Right lung (tissue), 10 donors: ENCODE measurements at places on chromosomes 5 and 9.

GRCh38 chr5:96968074-96968473 lies 32.2 kb downstream of the LNPEP start:
- no peak for DNase-seq

GRCh38 chr5:158380661-158381060 lies 521.7 kb upstream of the CLINT1 start:
- no peak for DNase-seq

- DNase-seq, result no peak
Observed at GRCh38 chr9:14424983-14425382, 111.0 kb upstream of the NFIB start.

- no peak for DNase-seq
Observed at GRCh38 chr9:69446496-69446895, 121.5 kb downstream of the ENTREP1 start.

- no peak for DNase-seq
Observed at GRCh38 chr9:68932458-68932857, 81.5 kb downstream of the PRKACG start.

GRCh38 chr9:8474937-8475336 lies 675.4 kb upstream of the DMAC1 start:
- DNase-seq, result no peak

- DNase-seq, result no peak
Observed at GRCh38 chr9:106655966-106656365, 207.0 kb upstream of the ZNF462 start.

GRCh38 chr5:68000805-68001204 lies 214.8 kb upstream of the PIK3R1 start:
- DNase-seq, result no peak

GRCh38 chr5:159206368-159206767 lies 3.0 kb downstream of the RNF145 start:
- DNase-seq, result no peak

- no peak for DNase-seq
Observed at GRCh38 chr5:33306758-33307157, 134.0 kb upstream of the TARS1 start.

DNA sequence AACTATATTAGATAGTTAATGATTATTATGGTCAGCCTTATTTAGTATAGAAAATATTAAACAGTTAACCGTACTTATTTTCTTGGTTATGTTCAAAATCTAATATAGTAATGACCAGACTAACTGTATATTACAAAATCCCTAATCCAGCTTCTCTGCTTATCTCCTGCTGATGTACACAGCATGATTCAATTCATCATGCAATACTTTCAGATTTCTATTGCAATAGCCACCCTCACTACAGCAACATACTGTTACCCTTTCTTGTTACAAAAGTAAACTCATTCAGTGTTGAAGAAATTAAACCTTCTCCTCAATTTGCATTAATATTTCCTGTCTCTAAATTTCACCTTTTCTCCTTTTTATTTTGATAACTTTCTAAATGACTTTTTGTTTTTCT lies 1375.0 kb upstream of the NUDT12 start:
- no peak for DNase-seq

DNA sequence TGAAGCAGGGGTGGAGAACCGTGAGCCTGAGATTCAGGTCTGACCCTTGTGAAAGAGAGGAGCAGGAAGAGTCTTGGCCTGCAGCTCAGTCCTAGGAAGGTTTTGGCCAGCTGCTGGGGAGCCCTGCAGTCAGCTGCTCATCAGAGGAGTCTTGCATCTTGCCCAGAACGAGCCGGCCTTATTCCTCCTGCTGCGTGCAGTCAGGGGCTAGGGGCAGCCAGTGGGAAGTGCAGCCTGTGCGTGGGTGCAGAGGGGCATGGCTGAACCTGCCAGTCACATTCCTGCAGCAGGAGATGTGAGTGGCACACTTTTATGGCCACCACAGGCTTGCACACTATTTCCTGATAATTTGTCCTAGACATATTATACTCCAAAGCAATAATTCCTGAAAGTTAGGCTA lies 278.7 kb downstream of the NPR3 start:
- DNase-seq, result no peak

GRCh38 chr5:174229068-174229467 lies 183.6 kb downstream of the NSG2 start:
- no peak for DNase-seq

DNA sequence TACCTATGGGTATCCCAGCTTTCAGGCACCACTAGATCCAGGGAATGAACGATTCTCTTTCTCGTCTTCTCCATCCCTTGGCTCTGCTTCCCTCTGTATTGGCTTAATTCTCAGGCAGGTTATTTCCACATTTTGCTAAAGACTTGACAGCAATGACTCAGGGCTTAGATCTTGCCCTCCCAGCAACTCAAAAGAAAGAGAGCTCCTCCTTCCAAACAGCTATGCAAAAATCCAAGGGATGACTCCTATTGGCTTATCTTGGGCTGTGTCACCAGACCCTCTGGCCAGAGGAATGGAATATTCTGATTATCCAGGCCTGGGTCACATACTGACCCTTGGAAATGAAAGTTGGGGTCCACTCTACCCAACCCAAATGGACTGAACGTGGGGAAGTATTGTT lies 270.2 kb downstream of the NTRK2 start:
- no peak for DNase-seq

GRCh38 chr5:1034421-1034905 lies 25.9 kb downstream of the NKD2 start:
- no peak for DNase-seq

DNA sequence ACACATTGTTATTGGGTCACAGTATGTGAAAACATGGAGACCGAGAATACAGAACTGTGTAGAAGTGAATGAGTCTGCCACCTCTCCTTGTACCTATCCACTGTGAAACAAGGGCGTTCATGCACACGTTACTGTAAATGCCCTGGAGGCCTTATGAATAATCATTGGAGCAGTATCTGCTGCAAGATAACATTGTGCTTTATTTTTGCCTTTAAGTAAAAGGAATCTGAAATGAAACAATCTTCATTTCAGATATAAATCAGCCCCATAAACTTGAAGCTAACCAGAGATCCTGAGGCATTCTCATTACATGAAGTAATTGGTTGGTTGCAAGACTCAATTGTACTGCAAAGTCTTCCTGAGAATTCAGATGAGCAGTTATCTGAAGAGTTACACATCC lies 419.6 kb downstream of the KDM4C start:
- no peak for DNase-seq

DNA sequence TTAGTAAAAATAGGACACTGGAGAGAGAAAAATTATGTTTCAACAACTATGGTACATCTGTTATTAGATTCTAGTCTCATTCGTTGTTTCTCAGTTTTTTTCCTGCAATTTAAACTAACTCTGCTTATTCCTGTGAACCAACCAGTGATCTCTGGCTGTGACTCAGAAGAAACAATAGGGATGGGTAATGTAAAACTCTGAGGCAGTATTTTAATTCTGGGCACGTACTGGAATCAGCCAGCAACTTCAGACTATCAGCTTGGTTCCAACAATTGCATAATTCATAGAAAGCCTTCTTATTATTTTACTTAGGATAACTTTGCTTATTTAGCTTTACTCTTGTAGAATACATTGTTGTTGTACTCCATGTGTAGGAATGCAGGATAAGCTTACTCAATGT lies 28.8 kb downstream of the MLLT3 start:
- DNase-seq, result peak; percentile 26

DNA sequence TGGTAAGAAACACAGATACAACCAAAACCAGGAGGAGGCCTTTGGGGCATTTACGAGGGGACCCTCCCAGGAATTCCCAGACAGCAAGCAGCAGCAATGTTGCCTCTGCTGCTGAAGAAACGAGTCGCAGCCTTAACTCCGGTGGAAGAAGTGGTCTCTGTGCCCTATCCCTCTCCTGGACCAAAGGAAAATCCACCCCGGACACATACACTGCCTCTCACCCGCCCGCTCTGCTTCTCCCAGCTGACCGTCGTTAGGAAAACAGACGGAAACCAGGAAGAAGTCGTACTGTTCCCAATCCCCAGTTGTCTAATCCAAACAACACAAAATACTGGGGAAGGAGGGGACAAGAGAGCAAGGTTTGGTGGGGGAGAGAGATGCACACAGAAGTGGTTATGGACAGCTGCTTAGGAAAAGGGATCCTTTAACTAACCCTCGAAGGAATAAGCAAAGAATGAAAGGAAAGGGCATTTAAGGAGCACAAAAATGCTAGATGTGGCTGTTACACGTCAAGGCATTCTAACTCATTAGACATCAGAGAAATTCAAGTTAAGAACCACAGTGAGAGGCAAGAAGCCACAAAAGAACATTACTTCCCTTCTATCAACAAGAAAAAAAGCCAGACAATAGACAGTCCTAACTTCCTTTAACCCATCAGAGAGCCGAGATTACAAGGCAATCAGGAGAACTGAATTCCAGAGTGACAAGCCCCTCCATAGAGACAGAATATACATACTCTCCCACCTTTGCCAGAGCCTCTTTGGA lies 71.9 kb downstream of the ACTL7B start:
- DNase-seq, result no peak

GRCh38 chr5:168978015-168978414 lies 322.9 kb downstream of the SLIT3 start:
- DNase-seq, result no peak

DNA sequence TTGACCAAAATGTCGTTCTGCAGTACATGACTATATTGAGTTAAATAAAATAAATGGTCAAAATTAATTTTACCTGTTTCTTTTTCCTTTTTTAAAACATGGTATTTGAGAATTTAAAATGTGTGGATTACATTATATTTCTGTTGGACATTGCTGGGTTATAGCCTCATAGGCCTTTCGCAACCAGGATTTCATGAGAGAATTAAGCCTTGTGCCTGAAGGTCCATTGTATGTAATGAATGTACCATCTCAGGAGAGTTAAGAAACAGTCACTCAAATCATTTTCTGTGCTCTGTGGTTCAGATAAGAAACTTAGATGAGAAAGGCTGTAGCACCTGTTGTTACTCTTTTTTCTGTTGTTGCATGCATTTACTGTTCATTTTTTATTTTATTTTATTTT lies 103.5 kb downstream of the ANGPTL2 start:
- DNase-seq, result no peak

DNA sequence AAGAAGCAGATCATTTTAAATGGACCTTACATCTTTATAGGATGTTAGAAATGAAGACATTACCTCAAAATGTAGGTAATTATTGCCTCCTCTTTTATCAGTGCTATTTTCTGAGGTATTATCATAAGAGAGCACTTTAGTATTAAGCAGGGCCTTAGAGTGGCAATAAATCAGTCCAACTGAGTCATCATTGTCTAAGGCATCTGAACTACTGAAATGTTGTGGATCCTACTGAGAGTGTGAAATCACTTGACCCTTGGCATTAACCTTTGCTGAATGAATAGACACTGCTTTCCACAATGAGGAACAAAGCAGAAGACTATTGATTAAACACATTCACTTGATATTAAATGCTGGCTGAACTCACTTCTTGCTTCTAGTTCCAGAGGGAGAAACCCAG lies 224.6 kb upstream of the ARRDC3 start:
- DNase-seq, result no peak

DNA sequence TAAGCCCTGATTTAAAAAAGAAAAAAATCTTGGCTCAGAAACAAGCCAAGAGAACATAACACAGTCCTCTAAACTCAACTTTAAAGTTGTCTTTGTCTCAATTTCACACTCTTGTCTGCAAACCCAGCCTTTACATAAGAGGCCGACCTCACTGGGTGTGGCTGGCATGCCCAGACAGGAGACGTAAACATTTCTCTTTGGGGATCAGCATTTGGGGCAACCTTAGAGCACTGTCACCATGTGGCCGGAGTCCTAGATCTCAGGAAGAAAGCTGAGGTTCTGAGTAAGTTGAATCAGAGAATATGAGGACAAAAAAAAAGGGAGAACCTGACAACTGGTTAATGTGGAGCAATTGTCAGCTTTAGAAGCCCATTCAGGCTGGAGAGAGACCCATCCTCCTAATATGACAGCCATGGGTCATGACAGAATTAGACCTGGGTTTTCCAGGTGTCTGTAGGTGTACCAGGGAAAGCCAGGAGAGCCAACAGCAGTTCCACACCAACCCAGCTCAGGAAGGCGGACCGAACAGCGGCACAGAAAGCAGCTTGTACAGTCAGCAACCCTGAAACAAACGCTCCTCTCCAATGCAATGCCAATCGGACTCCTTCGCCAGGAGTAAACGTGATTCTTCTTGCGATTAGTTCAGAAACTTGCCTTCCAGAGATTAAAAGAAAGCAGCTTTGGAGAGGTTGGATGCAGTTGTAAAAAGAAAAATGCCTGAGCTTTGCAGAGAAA lies 97.9 kb upstream of the MAP3K1 start:
- no peak for DNase-seq
